Activated naive CD8-positive, alpha-beta T cell treated with anti-CD3 and anti-CD28 coated beads, Interleukin-2, amount 10 ng/mL, durations not matched to agents 7 days and 5 days (primary cell): ENCODE measurements at places on chromosomes 4 and X. TPM values are rescaled to one million over a fixed set of nuclear protein-coding genes. Genes with fewer than 3 reads are reported as not detected.
A peak's percentile ranks its signal among the peaks of the same experiment; 100 is the strongest.

- H3K36me3 ChIP-seq = no peaks in the 10 kb centered on the region
- H3K27ac ChIP-seq = no peak overlapping the region
- no peak for DNase-seq
- H3K27me3 ChIP-seq = no peaks in the 10 kb centered on the region
- H3K4me1 ChIP-seq = no peaks in the 10 kb centered on the region
- H3K4me3 ChIP-seq = no peak overlapping the region
Measured at GRCh38 chrX:129000018-129000417, 523.3 kb downstream of the SMARCA1 start.

Gene SPANXN3
- total RNA-seq = not detected

- H3K4me1 ChIP-seq = peaks cover 1% of the 10 kb centered on the region
- DNase-seq = no peak
- H3K27me3 ChIP-seq = no peaks in the 10 kb centered on the region
- peaks cover 3% of the 10 kb centered on the region for H3K36me3 ChIP-seq
- H3K27ac ChIP-seq = no peak overlapping the region
- H3K4me3 ChIP-seq = no peak overlapping the region
Measured at GRCh38 chrX:7889135-7889534, 38.1 kb downstream of the PNPLA4 start.

DNA sequence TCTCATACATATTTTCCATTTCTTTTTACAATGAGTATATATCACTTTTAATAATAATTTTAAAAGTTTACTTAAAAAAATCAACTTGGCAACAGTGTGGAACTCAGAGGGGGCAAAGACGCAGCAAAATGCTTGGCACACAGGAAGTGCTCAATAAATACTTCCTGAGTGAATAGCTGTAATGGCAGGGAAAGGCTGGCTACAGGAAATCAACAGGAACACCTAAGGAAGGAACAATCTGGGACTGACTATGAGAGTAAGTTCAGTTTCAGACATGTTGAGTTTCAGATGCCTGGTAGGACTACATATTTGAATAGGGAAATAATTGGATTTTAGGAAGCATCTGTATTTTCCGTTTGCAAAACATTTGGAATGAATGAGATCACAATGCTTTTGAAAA is 137.6 kb downstream of the SCLT1 start:
- no peak for DNase-seq
- no peak overlapping the region for H3K4me3 ChIP-seq
- peaks cover 1% of the 10 kb centered on the region for H3K4me1 ChIP-seq
- H3K27ac ChIP-seq = no peak overlapping the region
- H3K36me3 ChIP-seq = peaks cover 34% of the 10 kb centered on the region

- no peak overlapping the region for H3K27ac ChIP-seq
- H3K27me3 ChIP-seq = no peaks in the 10 kb centered on the region
Measured at GRCh38 chrX:148535639-148536038, 35.2 kb downstream of the AFF2 start.

DNA sequence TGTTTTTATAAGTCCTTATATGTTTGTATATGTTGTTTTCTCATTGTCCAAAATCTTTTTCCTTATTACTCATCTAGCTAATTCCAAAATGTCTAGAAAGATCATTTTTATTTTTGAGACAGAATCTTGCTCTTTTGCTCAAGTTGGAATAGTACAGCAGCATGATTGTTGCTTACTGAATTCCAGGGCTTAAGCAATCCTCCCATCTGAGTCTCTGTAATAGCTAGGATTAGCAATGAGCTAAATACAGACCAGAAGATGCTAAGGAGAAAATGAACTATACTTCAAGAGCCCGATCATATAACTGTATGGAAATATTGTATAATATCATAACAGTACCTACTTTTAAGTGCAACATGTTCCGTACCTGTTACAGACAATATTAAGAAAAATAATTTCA is 1027.0 kb downstream of the STIM2 start:
- no peak overlapping the region for H3K27ac ChIP-seq
- H3K4me1 ChIP-seq = no peaks in the 10 kb centered on the region
- DNase-seq = no peak
- no peaks in the 10 kb centered on the region for H3K27me3 ChIP-seq

Gene ARHGAP6
- not detected for total RNA-seq

GRCh38 chr4:173502282-173502681 is 27.7 kb downstream of the HAND2 start:
- H3K27ac ChIP-seq = no peak overlapping the region
- no peak overlapping the region for H3K4me3 ChIP-seq
- peaks cover 2% of the 10 kb centered on the region for H3K36me3 ChIP-seq
- H3K27me3 ChIP-seq = peaks cover 85% of the 10 kb centered on the region
- DNase-seq = no peak
- H3K4me1 ChIP-seq = peaks cover 14% of the 10 kb centered on the region

DNA sequence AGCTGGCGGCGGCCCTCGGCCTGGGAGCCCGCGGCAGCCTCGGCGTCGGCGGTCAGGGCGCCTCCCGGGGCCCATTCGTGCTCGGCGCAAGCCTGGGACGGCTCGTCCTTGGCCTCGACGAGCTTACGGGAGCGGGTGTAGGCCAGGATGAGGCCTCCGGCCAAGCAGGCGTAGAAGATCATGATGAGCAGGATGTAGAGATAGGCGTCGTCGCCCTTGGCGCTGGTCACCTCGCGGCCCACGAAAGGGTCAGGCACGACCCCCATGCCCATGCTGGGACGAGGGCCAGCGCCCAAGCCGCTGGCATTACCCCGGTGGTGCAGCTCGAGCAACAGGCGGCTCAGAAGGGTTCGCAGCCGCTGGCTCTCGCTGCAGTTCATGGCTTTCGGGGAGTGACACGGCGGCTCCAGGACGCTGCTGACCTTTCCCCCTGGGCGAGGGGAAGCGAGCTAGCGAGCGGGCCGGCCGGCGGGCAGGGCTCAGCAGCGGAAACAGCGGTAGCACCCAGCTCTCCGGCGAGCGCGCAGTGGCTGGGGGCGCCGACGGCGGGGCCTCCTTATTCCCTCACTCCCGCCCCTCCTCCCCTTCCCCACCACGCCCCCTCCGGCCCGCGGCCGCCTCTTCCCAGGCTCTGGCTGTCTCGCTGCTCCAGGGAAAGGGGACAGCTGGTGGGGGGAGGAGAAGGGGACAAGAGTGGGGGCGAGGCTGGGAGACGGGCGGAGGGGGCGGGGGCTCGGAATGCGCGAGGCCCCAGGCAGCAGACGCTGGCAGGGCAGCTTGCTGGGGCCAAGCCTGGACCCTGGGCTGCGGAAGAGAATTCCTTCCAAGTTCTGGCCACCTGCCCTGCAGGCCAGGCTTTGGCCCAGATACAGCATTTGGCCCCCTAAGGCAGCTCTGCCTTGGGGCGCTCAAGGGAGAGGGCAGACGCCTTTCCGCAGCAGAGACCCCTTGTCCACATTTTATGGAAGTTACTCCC is at the start of gene KCNE5:
TSS of gene KCNE5 (minus strand) at position 532 of the 976 bp plus-strand sequence. CDS start at position 380, 152 bp downstream.
- no peak within 1 kb of the TSS for H3K27ac ChIP-seq
- peaks cover 4% of the 10 kb centered on the region for H3K4me1 ChIP-seq
- H3K36me3 ChIP-seq = peaks cover 8% of the 10 kb centered on the region
- no peak within 1 kb of the TSS for H3K4me3 ChIP-seq
- no peak for DNase-seq
- H3K27me3 ChIP-seq = no peaks in the 10 kb centered on the region

GRCh38 chrX:53379747-53380146 is 42.7 kb downstream of the SMC1A start:
- no peak overlapping the region for H3K27ac ChIP-seq
- no peak overlapping the region for H3K4me3 ChIP-seq
- DNase-seq = no peak
- H3K36me3 ChIP-seq = peaks cover 11% of the 10 kb centered on the region
- H3K4me1 ChIP-seq = no peaks in the 10 kb centered on the region

GRCh38 chrX:120726294-120726693 is 96.4 kb upstream of the C1GALT1C1 start:
- H3K27ac ChIP-seq = no peak overlapping the region
- no peak overlapping the region for H3K4me3 ChIP-seq
- no peaks in the 10 kb centered on the region for H3K4me1 ChIP-seq
- DNase-seq = no peak
- H3K27me3 ChIP-seq = no peaks in the 10 kb centered on the region
- no peaks in the 10 kb centered on the region for H3K36me3 ChIP-seq

DNA sequence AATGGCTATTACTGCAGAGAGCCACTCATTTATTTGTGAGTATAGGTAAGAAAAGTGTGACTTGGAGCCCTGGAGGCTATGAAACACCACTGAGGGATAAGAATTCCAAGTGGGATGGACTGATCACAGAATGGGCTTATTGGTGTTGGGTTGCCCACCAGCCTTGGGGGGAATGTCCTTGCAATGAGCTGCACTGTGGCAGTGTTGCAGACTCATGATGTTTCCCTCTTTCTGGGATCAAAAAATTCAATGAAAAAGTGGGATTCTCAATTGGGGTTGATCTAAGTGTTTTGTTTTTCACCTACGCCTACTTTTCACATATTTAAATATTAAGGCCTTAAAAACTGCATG is 1024.5 kb upstream of the PCDH10 start:
- H3K4me3 ChIP-seq = no peak overlapping the region
- H3K36me3 ChIP-seq = no peaks in the 10 kb centered on the region
- no peaks in the 10 kb centered on the region for H3K27me3 ChIP-seq
- H3K4me1 ChIP-seq = no peaks in the 10 kb centered on the region
- DNase-seq = no peak
- H3K27ac ChIP-seq = no peak overlapping the region

DNA sequence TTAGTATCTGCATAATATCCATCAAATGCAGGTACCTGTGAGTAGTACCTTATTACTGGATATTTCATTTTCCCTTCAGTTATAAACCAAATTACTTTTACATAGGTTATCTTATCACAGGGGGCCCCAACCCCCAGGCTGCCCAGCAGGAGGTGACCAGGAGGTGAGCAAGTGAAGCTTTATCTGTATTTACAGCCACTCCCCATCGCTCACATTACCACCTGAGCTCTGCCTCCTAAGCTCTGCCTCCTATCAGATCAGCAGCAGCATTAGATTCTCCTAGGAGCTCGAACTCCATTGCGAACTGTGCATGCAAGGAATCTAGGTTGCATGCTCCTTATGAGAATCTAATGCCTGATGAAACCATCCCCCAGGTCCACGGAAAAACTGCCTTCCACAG is 6.3 kb downstream of the PRSS12 start:
- H3K27ac ChIP-seq = no peak overlapping the region
- no peaks in the 10 kb centered on the region for H3K4me1 ChIP-seq
- no peaks in the 10 kb centered on the region for H3K36me3 ChIP-seq
- H3K27me3 ChIP-seq = peaks cover 43% of the 10 kb centered on the region
- no peak for DNase-seq
- H3K4me3 ChIP-seq = no peak overlapping the region

Gene MAGEB1
- not detected for total RNA-seq

- no peaks in the 10 kb centered on the region for H3K27me3 ChIP-seq
- H3K36me3 ChIP-seq = peaks cover 3% of the 10 kb centered on the region
- DNase-seq = no peak
- no peak overlapping the region for H3K27ac ChIP-seq
Measured at GRCh38 chr4:174490451-174490961, 31.8 kb downstream of the HPGD start.

Gene PROM1
- total RNA-seq = not detected

DNA sequence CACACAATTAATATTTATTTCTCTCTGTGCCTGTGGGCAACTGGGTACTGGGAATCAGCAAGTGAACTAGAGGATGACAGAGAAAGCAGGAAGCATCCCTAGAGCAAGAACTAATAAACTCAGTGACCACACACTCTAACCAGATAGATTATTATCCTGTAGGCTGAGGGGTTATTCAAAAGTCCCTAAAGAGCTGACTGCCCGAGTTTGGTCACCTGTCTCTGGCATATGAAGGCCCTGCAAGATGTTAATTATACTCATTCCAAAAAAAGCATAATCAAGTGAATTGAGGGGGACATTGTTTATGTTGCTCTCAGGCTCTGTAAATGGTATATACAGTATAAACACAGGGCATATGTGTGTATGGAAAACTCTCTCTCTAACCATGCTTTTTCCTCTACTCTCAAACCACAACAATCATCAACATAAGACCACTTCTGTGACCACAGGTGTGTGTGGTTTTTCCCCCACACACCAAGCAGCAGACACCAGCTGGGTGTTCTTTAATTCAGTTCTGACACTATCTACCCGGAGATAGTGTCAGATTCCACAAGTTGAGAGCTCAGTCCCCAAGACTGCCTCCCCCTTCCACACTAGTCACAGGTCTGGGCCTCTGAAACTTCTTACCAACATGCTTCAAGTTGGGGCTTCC is 6.2 kb upstream of the HPSE start:
- peaks cover 24% of the 10 kb centered on the region for H3K4me1 ChIP-seq
- peaks cover 38% of the 10 kb centered on the region for H3K27me3 ChIP-seq
- DNase-seq = peak; percentile 57
- H3K4me3 ChIP-seq = peak overlapping the region; percentile 63
- peak overlapping the region; percentile 77 for H3K27ac ChIP-seq

DNA sequence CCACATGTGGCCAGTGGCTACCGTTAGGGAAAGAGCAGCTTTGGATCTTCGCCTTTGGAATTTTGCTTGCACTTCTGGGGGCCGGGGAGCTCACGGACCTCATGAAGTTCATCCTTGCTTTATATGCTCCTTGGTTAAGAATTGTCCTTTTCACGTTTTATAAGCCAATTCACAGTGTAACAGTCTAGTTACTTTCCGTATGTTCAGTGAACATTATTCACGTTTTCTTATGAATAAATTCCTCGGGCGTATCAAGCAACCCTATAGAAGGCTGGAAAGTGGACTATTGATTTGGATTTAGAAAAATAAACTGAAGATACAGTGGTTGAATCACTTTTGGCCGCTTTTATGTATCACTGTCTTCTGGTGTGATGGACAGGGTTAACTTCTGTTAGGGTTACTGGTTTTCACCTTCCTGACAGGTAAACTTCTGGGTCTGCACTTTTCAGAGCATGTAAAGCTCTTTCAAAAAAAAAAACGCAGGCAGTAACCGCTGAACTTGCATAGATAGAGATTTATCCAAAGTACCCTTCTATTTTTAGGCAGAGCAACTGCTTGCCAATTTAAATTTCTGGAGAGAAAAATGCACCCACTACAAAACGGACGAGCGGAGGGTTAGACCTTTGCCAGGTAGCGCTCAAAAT is 569 bp upstream of the PDLIM5 start:
- DNase-seq = no peak
- peaks cover 25% of the 10 kb centered on the region for H3K27me3 ChIP-seq
- peak overlapping the region; percentile 71 for H3K27ac ChIP-seq
- peak overlapping the region; percentile 81 for H3K4me3 ChIP-seq
